ENCODE measurements at places on chromosomes 16 and 17. TPM values are rescaled to one million over a fixed set of nuclear protein-coding genes. Genes with fewer than 3 reads are reported as not detected.

DNA sequence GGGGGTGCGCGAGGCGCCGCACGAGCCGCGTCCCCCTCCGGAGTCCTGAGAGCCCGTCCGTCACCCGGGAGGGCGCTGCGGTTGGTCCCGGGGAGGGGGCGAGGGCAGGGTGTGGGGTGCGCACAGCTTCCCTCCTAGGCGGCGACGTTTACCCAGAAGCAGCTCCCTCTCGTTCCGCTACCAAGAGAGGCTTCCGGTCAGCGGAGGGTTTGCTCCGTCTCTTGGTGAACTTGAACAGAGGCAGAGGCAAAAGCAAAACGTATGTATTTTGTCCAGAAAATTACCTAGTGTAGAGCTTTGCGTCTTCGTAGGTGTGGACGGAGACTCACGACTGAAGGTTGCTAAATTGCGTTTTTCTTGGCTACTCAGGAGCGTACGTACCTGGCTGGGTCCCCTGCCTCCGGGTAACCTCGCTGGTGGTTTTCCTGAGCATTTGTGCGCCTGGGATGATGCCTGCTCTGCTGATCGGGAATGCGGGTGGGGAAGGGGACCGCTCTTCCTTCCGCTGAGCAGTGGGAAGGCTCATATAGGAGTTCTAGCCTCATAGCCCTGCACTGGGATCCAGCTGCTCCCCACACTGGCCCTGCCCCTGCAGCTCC, 833 bp downstream of the WSCD1 start:
- H3K4me3 ChIP-seq: peak overlapping the region; percentile 75
- no peak overlapping the region for H3K27ac ChIP-seq
- H3K4me1 ChIP-seq: no peaks in the 10 kb centered on the region
- DNase-seq: no peak
- H3K36me3 ChIP-seq: no peaks in the 10 kb centered on the region

GRCh38 chr17:73549841-73550430, 94.3 kb downstream of the SDK2 start:
- no peak for DNase-seq
- no peak overlapping the region for H3K4me3 ChIP-seq
- no peaks in the 10 kb centered on the region for H3K27me3 ChIP-seq
- no peaks in the 10 kb centered on the region for H3K36me3 ChIP-seq

- no peaks in the 10 kb centered on the region for H3K36me3 ChIP-seq
- no peaks in the 10 kb centered on the region for H3K27me3 ChIP-seq
- no peak overlapping the region for H3K27ac ChIP-seq
- H3K4me1 ChIP-seq: no peaks in the 10 kb centered on the region
- H3K4me3 ChIP-seq: no peak overlapping the region
Measured at GRCh38 chr16:78884204-78884603, 716.3 kb downstream of the MAF start.

CTRB1 gene
- total RNA-seq: not detected

DNA sequence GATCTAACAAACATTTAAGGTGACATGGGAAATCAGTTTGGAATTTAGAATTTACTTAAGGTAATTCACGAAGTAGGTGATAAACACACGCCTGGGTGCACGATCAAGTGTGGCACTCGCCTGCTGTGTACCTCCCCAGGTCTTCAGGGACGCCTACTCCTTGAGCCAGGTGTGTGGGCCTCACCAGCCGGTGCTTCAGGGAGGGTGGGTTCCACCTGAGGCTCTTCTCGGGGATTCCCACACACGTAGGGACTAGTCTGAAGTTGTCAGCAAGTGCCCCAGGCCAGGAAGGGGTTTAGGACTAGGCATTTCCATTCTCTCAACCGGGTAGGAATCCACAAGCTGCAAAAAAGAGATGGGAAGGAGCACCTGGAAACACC, 9.8 kb upstream of the NAT9 start:
- no peaks in the 10 kb centered on the region for H3K4me1 ChIP-seq
- H3K4me3 ChIP-seq: no peak overlapping the region
- no peak overlapping the region for H3K27ac ChIP-seq
- H3K27me3 ChIP-seq: no peaks in the 10 kb centered on the region
- H3K36me3 ChIP-seq: peaks cover 42% of the 10 kb centered on the region
